ENCODE measurements at places on chromosomes 11 and 22. TPM values are rescaled to one million over a fixed set of nuclear protein-coding genes. Genes with fewer than 3 reads are reported as not detected.

The MYO7A gene
- total RNA-seq: 0.40 TPM

- peak; percentile 80 for DNase-seq
These were observed 1.9 kb downstream of the POLD4 start for GRCh38 chr11:67351275-67352005.

GRCh38 chr11:121672630-121673487 lies 220.1 kb upstream of the SORL1-AS1 start:
- no peak for DNase-seq

- DNase-seq: no peak
These were observed 59.2 kb downstream of the CCDC83 start for GRCh38 chr11:85914425-85914824.

DNA sequence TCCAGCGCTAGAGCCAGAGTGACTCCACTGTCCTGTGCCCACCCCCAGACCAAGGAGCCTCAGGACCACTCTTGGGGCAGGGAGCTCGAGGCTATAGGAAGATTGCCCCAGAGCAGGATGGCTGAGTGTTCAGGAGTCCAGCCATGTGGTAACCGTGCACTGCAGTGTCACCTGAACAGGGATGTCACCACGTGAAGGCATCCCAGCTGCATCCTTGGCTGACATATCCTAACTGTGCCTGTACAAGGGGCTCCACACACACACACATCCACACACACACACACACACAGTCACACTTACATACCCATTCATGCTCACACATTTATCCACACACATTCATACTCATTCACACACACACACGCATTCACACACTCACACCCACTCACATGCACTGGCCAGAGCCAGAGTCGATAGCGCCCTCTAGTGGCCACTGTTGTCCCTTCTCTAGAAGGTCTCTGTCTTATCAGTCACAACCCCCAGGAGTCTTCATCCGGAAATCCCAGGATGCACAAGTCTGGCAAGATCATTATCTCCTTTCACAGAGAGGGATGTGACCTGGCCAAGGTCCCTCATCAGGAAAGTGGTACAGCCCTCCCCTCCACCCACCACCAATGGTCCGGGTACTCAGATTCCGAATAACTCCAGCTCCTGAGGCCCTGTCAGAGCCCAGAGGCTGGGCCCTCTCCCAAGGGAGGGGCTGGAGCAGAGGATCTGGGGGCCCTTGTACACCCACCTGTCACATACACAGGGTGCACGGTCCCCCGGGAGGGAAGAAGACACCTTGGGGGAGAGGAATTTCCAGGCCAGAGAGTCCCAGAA lies 55.1 kb downstream of the IGLL5 start:
- DNase-seq: peak; percentile 55

The MAPK1 gene
- total RNA-seq: 55.2 TPM

DNA sequence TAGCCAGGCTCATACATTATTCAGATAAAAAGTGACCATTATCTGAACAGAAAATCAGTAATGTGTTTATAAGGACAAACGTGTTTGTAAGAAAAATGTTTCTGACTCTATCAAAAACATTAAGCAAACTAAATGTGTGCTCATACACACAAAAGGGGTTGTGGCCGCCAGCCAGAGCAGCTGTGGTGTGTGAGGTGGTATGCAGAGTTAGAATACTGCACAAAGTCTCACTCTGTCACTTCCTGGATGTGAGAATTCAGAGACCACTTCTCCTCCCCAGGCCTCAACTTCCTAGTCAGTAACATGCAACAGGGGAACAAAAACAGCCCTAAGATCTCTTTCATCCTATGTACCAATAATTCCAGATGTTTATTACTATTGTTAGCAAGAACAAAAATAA lies 9.4 kb downstream of the OR5B21 start:
- no peak for DNase-seq

- DNase-seq: no peak
These were observed 1.1 kb upstream of the LRRC75B start for GRCh38 chr22:24593836-24594568.

DNA sequence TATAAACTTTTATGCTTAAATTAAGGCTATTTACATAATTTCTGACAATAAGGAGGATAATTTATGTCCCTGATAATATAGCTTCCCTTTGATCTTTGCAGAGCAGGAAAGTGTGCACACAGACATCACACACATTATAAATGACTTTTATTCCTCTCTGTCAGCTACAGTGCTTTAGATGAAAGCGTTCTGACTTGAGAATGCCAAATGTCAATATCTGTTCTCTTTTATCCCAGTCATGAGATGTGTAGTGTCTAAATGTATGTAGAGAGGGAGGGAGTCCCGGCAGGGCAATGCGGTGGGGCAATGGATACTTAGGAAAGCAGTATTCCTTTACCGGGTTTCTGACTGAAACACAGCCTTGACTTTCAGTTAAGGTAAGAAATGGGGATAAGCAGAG lies 225.4 kb upstream of the CHORDC1 start:
- DNase-seq: no peak
